ENCODE measurements at places on chromosomes 2 and 18.

- no peak for DNase-seq
Observed at GRCh38 chr18:39840406-39840805, 2114.6 kb upstream of the PIK3C3 start.

- no peak for DNase-seq
Observed at GRCh38 chr2:136404176-136404575, 286.2 kb upstream of the CXCR4 start.

DNA sequence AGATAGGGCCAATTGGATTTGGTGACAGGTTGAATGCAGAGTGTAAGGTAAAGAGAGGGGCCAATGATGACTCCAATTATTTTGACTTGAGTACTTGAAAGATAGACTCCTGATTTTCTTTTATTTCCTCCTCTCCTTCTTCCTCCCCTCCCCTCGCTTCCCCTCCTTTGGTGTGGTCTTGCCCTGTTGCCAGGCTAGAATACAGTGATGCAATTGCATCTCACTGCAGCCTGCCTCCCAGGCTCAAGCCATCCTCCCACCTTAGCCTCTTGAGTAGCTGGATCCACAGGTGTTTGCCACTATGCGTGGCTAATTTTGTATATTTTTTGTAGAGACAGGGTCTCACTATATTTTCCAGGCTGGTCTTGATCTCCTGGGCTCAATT, 2.3 kb downstream of the DGUOK start:
- DNase-seq = no peak

DNA sequence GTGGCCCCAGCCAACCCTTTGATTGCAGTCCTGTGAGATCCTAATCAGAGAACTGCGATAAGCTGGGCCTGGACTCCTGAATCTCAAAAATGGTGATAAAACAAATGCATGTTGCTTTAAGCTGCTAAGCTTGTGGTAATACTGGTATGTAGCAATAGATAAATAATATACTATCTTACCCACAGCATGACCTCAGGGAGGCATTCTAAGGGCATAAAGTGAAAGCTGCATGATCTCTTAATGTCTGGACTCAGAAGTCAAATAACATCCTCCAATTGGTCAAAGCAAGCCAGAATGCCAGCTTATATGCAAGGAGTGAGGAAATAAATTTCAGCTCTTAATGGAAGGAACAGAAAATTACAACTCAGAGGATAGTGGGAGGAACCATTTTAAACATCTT, 246.1 kb downstream of the FSIP2 start:
- no peak for DNase-seq

All from T-helper 9 cell (primary cell).